ENCODE measurements at places on chromosomes 1 and 21.

GRCh38 chr1:17439250-17440073 is at the start of gene RCC2:
Gene RCC2 (minus strand): TSS chr1:17439677. CDS start chr1:17438514, 1,163 bp downstream.
- no peak for DNase-seq

DNA sequence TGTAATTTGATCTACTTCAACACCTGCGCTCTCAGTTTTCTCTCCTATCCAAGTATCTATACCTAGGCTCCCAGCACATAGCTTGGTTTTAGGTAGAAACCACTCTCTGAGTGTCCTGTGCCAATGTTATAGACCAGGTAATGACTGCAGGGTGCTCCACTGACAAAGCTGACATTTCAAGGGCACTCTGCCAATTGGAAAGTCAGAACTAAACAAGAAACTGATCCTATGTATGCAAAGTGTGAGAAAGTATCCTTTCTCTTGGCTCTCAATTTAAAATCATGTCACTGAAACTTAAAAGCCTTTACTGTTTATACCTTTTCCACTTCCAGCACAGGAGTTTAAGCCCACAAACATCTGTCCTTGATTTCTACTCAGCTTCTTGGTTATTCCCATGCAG is 45.0 kb upstream of the AIM2 start:
- DNase-seq = no peak

DNA sequence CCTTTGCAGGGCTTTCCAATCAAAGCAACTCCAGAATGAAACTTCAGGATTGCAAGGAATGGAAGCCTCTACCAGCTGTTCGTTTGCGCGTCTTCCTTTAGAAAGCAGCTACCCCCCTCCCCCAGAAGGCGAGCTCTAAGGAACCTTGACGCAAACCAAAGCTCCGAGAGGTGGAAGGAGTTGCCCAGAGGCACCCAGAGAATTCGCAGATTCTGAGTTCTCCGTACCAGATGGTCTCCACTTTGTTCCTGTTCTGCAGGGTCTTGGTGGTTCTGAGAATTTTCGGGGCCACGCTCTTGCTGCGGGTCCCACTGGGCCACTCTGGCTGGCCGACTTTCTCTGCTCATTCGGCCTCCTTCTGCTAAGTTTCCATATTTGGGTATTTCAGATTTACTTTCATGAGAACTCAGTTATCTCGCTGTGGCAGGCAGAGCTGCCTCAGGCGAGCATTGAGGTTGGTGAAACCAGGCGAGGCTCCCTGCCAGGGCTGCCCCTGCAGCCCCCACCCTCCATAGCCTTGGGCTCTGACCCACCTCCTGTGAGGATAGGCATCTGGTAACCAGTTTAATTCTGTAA is 801 bp downstream of the TRAF5 start:
- no peak for DNase-seq

DNA sequence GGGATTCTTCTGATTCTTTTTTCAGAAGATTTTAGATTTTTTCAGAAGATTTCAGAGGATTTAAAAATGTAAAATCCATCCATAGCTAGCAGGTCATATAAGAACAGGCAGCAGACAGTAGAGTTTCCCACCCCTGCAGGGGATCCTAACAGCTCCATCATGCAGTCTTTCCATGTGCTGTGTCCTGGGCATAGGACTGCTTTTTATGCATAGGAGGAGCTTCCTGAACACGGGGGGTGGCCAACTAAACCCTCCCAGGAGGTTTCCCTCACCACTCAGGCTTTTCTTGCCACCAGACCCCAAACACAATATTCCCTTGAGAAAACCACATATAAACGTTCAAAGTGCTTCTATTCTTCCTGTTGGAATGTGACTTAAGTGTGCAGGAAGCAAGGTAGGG is 90.1 kb upstream of the TNR start:
- DNase-seq = no peak

DNA sequence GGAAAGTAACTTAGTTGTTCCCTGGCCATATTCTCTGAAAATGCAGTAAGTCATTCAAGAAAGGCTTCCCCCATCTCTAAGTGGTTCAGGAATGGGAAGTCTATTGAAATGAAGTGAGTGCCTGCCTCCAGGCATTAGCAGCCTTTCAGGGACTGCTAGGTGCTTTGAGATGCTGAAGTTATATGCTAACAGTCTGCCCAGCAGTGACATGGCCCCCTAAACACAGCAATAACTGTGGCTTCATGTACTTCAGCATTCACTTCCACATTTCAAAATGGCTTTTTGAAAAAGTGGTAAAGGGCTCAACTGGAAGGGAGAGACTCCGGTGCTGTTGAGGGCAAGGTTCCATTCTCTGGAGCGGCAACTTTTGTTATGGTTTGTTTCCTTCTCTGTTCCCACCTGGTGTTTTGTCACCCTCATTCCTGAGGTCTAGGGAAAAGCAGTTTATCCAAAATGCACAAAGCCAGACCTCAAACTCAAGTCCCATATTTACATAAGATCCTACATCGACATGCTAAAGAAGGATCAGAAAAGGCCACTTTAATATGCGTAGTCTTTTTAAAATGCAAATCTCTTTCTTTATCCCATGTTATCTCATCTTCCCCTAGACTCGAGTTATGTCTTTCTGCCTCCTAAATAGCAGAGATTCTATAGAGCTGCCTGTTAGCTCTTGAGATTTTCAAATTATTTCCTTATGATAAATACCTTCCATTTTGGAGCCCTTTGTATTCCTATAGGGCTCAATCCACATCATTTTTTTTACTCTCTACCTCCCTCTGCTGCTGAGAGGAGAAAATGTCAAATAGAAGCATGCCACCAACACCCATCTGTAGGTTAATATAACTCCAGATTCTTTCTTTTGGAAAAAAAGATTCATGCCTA is 34.2 kb upstream of the LRRC8C start:
- DNase-seq = no peak
